Kasumi-1 (cell line): ENCODE measurements at places on chromosomes 12 and 14.

DNA sequence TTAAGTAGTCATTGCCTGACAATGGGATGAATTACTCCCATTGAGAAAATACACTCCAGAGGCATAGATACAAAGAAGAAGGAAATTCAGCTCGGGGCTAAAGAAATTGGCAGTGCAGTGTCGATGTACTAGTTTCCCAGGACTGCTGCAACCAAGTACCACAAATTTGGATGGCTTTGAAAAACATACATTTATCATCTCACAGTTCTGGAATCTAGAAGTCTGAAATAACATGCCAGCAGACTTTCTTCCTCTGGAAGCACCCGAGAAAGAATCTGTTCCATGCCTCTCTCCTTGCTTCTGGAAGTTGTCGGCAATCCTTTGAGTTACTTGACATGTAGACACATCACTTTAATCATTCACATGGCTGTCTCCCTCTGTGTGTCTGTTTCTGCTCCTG, 101.9 kb downstream of the TMTC3 start:
- DNase-seq = no peak

DNA sequence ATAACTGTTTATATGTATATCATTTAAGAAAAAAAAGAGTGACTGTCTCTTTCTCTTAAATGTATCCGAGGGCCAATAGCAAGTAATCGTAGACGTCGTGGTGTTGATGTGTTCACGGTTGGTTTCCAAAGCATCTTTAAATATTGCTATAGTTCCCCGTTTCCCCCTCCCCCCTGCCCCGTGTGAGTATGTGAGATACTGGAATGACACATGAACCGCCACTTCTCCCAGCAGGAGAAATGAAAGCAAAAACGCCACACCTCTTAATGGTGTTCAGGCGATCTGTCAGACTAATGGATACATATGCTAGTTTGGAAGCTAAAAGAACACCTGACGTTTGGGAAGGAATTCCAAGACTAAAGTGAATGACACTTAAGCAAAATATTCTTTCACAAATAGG, 258.3 kb downstream of the FOXN3 start:
- DNase-seq = no peak

- DNase-seq = no peak
Observed at GRCh38 chr12:10601860-10602259, 11.5 kb downstream of the MAGOHB start.

DNA sequence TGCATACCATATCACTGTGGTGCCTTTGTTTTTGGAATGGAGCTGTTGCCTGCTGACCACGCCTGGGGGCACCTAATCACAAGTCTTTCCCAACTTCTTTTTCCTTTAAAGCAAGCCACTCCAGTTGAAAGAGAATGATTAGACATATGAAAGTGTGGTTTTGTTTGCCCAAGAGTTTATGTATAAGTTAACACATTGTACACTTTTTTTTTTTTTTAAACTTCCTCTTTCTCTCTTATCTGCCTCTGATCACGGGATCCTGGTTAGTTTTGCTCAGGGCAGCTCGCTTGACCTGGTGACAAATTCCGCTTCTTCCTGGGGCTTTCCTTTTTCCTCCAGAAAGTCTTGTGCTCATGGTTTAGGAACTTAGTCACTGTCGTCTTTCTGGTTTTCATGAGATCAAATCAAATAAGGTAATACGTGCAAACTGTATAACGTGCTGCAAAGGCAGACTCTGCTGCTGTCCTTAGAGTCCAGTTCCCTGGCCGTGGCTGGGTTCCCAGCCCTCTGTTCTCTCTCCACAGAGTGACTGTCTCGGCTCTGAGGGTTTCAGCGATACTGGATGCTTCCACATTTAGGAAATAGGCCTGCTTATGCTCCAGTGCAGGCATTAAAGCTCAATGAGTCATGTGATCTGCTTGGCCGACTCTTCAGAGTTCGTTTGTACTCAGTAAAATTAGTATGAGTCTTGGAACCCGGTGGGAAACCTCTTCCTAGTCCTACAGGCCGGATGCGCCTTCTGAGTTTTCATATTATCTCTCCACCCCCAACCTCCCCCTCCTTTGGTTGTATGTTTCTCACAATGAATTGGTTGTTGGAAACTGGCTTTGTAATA, 15.2 kb downstream of the RASSF3 start:
- peak; percentile 92 for DNase-seq

GRCh38 chr12:41972196-41972595, 172.5 kb downstream of the GXYLT1 start:
- no peak for DNase-seq

GRCh38 chr12:75706786-75707605, 195.6 kb upstream of the KRR1 start:
- peak; percentile 49 for DNase-seq

GRCh38 chr12:27843714-27844245, 63.7 kb upstream of the MANSC4 start:
- no peak for DNase-seq

DNA sequence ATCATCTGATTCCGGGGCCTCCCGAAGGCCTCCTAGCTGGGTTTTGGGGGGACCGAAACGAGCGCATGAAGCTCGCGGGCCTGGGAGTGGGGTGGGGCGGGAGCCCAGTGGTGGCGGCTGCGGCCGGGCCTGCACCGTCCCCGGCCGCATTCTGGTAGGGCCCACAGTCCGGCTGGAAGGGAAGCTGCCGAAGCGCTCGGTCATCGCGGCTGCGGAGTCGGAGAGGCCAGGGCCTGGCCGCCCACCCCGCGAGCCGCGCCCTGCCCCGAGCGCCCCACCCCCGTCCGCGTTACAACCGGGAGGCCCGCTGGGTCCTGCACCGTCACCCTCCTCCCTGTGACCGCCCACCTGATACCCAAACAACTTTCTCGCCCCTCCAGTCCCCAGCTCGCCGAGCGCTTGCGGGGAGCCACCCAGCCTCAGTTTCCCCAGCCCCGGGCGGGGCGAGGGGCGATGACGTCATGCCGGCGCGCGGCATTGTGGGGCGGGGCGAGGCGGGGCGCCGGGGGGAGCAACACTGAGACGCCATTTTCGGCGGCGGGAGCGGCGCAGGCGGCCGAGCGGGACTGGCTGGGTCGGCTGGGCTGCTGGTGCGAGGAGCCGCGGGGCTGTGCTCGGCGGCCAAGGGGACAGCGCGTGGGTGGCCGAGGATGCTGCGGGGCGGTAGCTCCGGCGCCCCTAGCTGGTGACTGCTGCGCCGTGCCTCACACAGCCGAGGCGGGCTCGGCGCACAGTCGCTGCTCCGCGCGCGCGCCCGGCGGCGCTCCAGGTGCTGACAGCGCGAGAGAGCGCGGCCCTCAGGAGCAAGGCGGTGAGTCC, at the start of gene KLC1:
KLC1 (plus strand) TSS at position 528 of the 819 bp plus-strand sequence. CDS start 25,354 bp downstream, outside the sequence.
- peak; percentile 31 for DNase-seq

GRCh38 chr12:62618319-62618718, 151.7 kb downstream of the MON2 start:
- DNase-seq = no peak

DNA sequence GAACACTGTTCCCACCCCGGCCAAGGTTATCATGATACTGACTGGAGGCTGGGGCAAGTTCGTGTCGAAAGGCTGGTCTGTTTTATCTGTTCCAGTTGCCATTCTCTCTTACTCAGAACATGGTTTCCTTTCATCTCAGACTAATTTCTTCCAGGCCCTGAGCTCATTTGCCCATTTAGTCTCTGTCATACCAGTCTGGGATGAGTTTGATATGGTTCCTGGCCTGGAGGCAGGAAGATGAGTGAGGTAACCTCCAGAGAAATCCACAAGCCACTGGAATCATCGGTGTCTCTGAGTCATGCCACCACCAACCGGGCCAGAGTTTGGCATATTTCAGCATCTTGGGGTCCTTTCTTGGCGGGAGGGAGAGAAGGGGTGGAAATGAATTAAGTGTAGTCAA, 114.7 kb downstream of the NTF3 start:
- DNase-seq = no peak

- no peak for DNase-seq
Observed at GRCh38 chr14:20578784-20579502, 8.9 kb downstream of the RNASE11 start.

- DNase-seq = no peak
Observed at GRCh38 chr12:112124918-112125249, 476 bp upstream of the TRAFD1 start.

DNA sequence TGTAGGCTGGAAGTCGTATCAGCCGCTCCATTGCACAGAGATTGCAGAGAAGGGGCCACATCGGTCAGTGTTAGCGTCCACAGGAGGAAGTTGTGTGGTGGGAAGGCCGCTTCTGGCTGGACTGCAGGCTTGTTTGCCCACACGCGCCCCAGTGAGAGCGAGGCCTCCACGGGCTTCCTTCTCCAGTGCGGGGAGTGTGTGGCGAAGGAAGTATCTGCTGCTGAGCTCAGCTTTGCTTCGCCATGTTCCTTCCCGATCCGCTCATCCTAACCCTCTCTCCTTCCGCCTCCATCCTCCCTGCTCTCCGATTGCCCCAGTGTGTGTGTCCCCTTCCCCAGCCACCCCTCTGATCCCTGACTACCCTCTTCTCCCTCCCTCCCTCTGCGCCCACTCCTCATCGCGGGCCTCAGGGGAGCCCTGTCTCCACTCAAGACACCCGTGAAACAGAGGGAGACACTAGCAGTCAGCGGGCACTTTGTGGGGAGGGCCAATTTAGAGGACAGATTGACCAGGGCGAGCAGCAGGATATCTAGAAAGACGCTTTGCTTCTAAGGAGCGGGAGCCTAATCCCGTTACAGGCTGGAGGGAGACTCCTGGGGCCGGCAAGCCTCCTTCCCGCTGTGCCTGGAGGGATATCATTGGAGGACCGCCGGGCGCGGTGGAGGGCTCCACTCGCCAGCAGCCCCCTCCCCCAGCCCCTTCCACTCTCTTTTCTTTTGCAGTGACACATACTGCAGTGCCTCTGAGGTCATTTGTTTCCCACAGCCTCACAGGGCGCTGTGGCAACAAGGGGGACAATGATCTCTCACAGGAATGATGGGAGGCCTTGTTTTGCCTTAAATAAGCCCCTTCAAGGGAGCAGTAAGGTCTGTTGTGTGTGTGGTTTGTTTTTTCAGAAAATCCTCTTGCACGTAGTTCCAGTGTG, 428.8 kb downstream of the ZFP36L1 start:
- no peak for DNase-seq

GRCh38 chr14:104230946-104231345, 92.6 kb downstream of the KIF26A start:
- DNase-seq = no peak

DNA sequence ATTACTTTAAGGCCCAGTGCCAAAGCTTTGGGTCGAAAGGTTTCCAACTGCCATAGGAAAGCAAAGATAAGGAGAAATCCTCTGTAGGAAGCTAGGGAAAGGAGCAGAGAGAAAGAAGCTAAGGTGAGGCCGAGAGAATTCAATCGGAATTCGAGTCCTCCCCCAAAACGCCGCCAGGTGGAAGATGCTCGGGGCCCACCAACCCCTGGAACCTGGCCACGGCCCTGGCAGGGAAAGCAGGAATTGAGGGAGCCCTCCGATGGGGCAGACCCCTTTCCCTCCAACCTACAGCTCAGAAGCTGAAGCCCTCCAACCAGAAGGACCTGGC, 498 bp downstream of the GMFB start:
- no peak for DNase-seq

- no peak for DNase-seq
Observed at GRCh38 chr14:64544607-64545312, 4.2 kb downstream of the HSPA2 start.

DNA sequence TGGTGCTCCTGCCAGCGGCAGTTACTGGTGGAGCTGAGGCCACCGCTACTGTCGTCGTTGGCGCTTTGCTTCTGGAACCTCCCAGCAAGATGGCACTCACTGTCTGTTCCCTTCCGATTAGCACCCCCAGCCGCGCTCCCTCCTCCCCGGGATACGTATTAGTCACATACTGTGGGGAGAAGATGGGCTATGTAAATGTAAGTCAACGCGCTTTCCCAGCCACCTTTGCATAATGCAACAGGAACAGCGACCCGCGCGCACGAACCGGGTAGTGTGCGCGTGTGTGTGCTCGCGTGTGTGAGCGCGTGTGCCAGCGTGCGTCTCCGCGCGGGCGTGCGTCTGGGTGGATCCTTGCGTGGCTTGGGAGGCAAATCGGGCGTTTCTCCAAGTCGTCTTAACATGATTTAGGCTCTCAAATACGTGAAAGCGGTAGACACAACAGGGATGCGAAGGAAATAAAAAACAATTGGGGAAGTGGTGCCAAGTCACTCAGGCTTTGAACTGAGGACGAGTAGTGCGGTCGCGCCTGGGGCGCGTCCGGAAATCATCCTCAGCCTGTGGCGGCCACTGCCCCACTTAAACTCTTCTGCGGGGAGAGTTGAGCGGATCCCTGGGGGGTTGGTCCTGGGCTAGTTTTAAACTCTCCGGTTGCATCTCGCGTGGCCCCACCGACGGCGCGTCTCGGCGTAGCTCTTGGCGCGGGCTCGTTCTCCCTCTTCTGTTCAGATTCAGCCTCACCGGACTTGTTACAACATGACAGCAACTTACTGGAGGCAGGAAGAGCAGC, 1.8 kb downstream of the FLRT2 start:
- peak; percentile 92 for DNase-seq

GRCh38 chr14:50320283-50320682, 8.2 kb downstream of the DMAC2L start:
- no peak for DNase-seq

- no peak for DNase-seq
Observed at GRCh38 chr14:63672417-63673180, 30.9 kb upstream of the WDR89 start.

GRCh38 chr12:45216230-45216982, 511 bp downstream of the ANO6 start:
- DNase-seq = peak; percentile 58

DNA sequence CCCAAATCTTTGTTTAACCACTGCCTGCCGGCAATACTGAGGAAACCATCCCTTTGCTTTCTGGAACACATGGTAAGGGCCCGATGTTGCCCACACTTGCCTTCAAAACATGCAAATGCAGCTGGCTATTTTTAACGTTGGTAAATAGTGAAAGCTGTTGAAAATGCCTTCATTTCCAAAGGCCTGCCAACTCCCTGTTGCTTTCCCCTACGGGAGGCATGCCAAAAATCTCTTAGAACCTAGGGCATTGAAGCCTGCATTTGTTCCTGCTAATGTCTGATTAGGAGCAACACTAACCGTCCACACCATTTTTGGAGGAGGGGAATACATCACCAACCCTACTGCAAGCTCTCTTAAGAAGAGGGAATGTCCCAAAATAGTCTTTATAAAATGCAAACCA, 152.6 kb upstream of the NOS1 start:
- no peak for DNase-seq

DNA sequence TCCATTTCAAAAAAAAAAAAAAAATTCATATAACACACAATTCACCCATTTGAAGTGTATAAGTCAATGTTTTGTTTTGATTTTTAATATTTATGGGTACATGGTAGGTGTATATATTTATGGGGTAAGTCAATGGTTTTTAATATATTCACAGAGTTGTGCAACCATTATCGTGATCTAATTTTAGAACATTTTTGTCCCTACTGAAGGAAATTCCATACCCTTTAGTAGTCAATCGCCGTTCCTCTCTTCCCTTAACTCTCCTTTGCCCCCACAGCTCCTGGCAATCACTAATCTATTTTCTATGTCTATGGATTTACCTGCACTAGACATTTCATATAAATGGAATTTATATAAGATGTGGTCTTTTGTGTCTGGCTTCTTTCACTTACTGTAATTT, 92.8 kb downstream of the TRAFD1 start:
- DNase-seq = no peak

GRCh38 chr12:130994821-130995375, 41.2 kb downstream of the ADGRD1 start:
- no peak for DNase-seq
